Epithelial cell of proximal tubule (primary cell): ENCODE measurements at places on chromosomes 3 and 15.

GRCh38 chr15:83998486-83998885 lies 237.1 kb upstream of the GOLGA6L4 start:
- no peak for DNase-seq

- DNase-seq, result no peak
These were observed 103.8 kb upstream of the IL12A start for GRCh38 chr3:159884661-159885402.

GRCh38 chr3:123246866-123247265 lies 45.1 kb downstream of the SEC22A start:
- no peak for DNase-seq

DNA sequence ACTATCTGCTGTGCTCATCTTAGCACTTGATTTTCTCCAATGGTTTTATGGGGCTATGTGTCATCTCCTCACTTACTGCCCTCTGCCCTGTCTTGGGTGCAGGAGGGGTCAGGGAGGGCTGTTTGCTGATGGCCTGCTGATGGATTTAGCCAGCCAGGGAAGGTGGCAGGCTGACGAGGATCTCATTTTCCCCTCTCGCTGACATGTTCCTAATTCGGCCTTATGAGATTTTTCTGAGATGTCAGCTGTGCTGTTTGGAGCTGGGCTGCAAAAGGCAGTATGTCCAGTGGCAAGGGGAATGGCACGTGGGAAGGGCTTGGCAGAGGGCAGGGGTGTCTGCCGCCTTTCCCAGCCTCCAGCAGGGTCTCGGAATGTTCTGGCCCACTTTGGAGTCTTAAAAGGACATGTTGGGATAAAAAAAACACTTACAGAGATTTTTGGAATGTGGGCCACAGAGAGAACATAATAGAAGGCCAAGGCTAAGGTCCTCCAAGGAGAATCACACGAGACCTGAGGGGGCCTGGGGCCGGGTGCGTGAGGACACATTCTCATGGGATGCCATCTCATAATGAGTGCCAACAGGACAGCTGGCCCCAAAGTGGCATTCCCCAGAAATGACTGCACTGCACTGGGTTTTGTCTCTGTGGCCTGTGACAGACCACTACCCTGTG lies 303.8 kb downstream of the TLE3 start:
- no peak for DNase-seq

- no peak for DNase-seq
These were observed 23.1 kb downstream of the TNK2 start for GRCh38 chr3:195885036-195885891.

- DNase-seq, result no peak
These were observed 33.1 kb downstream of the CMTM7 start for GRCh38 chr3:32424581-32425250.

DNA sequence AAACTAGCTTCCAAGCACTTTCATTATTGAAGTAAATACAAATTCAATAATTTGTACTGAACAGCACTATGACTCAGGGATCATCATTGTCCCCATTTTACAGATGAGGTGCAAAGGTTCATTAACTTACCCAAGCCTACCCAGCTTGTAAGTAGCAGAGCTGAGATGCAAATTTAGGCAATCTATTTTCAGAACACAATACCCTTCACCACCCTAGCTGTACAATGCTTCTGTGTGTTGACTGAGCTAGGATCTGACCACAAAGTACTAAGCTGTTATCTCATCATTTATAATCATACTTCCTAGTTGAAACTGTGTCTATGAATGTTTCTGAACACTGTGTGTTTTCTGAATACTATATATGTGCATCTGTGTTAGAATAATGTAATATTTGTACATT lies 3.2 kb upstream of the ILDR1 start:
- DNase-seq, result no peak

- DNase-seq, result no peak
These were observed 19.9 kb downstream of the PXK start for GRCh38 chr3:58352626-58353025.

DNA sequence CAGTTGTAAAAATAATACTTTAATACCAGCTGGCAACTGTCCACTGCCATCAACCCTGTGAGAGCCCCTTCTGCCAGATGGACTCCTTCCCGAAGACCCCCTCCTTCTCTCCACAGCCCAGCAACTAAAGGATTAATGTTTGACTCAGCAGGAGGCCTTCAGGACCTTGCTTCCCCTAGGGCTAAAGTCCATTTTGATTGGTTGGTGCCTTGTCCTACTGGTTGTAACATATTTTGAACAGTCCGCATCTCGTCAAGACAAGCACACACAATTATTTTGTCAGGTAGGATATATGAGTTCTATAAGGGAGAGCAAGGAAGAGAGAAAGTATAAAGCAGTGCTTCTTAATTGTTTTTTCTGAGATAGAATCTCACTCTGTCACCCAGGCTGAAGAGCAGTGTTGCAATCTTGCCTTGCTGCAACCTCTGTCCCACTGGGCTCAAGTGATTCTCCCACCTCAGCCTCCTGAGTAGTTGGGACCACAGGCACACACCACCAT lies 18.6 kb downstream of the ACOX2 start:
- DNase-seq, result no peak

GRCh38 chr3:49415931-49416601 lies 3.8 kb downstream of the TCTA start:
- DNase-seq, result no peak

- DNase-seq, result no peak
These were observed 239.9 kb downstream of the FAM43A start for GRCh38 chr3:194925614-194926013.

- no peak for DNase-seq
These were observed 2.9 kb downstream of the SEMA3F start for GRCh38 chr3:50157827-50158529.

DNA sequence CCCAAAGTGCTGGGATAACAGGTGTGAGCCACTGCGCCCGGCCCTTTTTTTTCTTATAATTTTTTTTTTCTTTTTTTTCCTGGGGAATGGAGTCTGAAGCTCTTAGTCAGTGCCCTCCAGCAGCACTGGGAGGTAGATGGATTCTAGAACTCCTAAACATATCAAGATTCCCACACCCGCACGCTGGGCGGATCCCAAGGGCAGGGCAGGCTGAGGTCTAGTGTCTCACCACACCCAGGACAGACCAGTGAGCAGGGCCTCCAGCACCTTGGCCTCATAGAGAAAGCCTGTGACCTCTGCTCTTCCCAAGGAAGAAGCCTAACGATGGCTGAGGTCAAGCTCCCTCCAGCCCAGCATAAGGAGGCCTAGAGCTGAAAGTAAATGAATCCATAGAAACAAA lies 153.7 kb upstream of the MEF2A start:
- no peak for DNase-seq

- DNase-seq, result no peak
These were observed 4.3 kb upstream of the CCR4 start for GRCh38 chr3:32946973-32947788.

DNA sequence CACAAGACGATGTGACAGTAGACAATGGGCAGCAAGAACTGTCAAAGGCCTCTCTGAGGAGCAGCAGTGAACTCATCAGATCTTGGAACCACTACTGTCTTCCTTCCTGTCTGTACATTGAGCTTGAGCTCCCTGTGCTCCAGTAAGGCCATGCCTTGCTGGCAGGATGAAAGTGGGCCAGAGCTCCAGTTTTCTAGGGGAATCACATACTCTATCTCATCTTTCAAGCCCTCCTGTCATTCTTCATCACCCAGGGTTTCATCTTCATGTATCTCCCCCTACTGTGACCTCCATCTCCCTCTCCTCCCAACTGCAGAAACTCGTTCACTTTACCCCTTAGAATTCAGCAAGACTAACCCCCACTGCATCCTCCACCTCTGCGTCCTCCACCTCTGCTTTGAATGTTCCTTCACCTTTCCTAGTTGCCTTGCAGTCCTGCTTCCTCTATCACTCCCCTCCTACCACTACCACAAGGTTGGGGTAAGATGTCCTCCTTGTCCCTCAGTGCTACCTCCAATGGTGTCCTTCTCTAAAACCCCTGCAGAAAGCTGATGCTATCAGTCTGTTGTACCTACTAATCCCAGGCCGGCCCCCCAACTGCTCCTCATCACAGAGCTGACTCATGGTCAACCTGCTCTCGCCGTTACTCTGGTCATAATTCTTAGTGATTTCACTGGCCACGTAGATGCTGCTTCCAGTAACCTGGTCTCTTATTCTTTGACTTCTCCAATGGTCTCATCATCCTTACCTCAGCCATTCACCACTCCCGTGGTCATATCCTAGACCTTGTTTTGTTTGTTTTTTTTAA lies 22.3 kb downstream of the NKIRAS1 start:
- no peak for DNase-seq

DNA sequence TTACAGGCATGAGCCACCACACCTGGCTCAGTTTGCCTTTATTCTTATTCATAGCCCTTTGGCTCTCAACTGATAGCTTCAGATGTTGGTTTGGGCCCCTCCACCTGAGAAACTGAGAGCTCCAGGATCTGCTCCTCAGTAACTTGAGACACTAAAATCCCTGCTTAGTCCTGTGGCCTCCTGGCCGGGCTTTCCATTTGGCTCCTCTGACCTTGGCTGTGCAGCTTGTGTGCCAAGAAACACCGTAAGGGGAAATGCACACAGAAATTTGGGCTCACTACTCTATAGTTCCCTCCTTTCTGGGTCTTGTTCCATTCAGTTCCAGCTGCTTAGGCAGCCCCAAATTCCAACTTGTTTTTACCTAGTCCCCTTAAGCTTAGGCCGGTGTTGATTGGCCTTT lies 24.9 kb downstream of the NIPA2 start:
- no peak for DNase-seq

- DNase-seq, result peak; percentile 66
These were observed 190.5 kb upstream of the CMC1 start for GRCh38 chr3:28050885-28051284.

- no peak for DNase-seq
These were observed 44.6 kb downstream of the ZBTB38 start for GRCh38 chr3:141412936-141413354.

GRCh38 chr3:103440539-103441203 lies 1005.9 kb downstream of the ZPLD1 start:
- peak; percentile 1 for DNase-seq

GRCh38 chr15:36808411-36809160 lies 229.2 kb downstream of the CDIN1 start:
- no peak for DNase-seq
